Stimulated activated CD4-positive, alpha-beta T cell treated with anti-CD3 and anti-CD28 coated beads, Interleukin-12 subunit alpha, Interleukin-12 subunit beta, amount 100 ng/mL, for 4 hours (primary cell): ENCODE measurements at places on chromosomes 13 and 19.

DNA sequence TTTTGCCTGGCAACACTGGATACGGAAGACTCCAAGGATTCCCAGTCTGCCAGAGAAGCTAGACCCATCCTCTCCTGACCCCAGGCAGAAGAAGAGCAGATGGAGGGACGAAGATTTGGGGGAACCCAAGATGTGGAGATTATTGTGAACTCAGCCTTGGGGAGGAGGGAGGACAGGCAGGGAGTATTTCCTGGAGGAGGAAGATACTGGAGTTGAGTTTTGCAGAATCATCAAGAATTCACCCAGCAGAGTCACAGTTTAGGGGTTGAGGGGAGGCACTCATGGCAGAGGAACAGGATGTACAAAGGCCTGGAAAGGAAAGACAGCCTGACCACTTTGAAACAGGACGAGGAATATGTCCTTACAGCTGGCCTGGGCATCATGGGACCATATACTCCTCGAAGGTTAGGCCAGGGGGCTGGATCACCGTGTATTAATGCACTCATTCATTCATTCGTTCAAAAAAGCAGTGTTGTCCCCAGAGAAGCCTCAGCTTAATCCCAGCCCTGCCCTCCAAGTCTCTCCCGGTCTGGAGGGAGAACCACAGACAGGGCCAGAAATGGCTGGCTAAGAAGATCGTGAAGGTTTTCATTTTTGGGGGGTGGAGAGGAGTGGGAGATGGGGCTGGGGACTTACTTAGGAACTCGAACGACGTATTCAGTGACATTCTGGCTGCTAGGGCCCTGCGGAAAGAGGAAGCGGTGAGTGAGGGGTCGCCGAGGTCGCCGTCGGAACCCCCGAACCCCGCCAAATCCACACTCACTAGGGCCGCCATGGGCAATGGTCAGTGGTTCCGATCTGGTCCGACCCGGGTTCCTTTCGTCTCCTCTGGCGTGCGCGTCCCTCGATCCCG, 517 bp downstream of the GTF2F1 start:
- no peak for DNase-seq

DNA sequence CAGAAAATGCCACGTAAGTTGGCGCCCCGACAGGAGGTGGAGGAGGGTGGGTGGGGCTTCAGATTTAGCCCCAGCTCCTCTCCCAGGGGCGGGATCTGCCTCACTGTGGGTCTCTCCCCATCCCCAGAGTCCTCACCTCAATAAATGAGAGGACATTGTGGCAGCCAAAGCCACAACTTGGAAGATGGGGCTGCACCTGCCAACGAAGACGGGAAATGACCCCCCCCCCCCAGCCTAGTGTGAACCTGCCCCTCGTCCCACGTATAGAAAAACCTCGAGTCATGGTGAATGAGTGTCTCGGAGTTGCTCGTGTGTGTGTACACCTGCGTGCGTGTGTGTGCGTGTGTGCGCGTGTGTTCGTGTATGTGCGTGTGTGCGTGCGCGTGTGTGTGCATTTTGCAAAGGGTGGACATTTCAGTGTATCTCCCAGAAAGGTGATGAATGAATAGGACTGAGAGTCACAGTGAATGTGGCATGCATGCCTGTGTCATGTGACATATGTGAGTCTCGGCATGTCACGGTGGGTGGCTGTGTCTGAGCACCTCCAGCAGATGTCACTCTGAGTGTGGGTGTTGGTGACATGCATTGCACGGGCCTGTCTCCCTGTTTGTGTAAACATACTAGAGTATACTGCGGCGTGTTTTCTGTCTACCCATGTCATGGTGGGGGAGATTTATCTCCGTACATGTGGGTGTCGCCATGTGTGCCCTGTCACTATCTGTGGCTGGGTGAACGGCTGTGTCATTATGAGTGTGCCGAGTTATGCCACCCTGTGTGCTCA, 1.5 kb upstream of the TRAPPC5 start:
- DNase-seq = peak; percentile 52

GRCh38 chr19:38063928-38064327, 156.9 kb downstream of the SIPA1L3 start:
- no peak for DNase-seq

DNA sequence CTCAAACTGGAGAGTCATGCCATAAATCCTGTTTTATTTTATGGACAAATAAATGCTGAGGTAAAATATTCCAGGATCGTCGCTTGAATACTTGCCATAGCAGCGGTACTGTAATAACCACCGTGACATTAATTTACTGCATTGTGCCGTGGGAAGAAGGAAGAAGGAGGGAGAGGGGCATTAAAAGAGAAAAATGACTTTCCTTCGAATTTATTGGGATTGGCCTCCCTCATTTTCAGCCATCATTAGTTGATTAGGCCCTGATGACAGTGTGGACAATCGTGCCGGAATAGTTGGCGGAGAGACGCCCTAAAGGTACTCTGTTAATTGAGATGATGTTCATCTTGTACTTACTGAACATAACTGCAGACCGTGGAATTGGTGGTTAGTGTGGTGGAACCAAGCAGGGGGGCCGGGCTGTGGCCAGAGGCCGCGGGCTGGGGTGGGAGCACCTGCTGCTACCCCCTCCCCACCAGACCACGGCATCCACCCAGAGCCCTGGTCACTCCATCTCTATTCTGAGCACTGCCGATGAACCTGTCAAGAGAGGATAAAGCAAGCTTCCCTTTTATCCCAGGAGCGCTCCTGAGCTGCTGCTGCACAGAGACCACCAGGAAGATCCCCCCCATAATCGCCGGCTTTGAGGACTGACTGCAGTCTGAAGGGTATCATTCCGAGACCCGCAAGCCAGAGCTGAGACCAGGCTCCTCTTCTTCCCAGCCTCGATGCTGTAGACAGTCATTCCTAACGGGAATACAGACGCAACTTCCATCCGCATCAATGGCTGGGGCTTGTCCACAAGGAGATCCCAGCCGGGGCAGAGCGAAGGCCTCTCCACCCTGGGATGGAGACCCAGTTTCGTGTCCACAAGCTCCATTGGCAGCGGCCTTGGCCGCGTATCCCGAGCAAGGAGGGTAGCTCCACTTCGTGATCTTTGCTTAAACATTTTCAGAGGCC, 168.3 kb upstream of the TSHZ3 start:
- no peak for DNase-seq
